ENCODE measurements at places on chromosomes 11 and 22. TPM values are rescaled to one million over a fixed set of nuclear protein-coding genes. Genes with fewer than 3 reads are reported as not detected.

- DNase-seq: no peak
Observed at GRCh38 chr11:32101791-32102190, 10.9 kb downstream of the RCN1 start.

GRCh38 chr11:22244986-22245592 lies 52.2 kb downstream of the ANO5 start:
- DNase-seq: peak; percentile 3

DNA sequence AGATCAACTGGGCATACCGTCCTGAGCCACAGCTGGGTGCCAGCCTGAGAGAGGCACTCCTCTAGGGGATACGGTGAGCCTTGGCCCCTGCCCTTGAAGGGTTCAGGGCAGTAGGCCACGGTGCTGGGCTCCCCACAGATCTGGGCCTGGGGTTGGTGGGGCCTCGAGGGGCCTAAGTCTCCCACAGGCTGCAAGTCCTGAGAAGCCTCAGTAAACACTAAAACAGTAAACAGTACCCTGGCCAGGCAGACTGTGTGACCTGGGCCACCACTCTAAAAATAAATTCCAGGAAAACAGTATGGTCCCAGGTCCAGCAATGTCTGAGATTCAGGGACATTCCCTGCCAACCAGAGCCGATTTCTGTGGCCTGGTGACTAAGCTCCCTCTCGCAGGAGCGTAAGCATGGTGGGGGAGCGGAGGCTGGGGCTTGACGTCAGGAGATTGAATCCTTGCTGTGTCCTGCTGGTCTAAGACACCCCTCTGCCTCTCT lies 2.3 kb upstream of the RHOD start:
- DNase-seq: no peak

- DNase-seq: no peak
Observed at GRCh38 chr11:70429724-70430521, 31.6 kb downstream of the CTTN start.

OLFML1 gene
- polyA plus RNA-seq: 30.7 TPM

OR5D13 gene
- polyA plus RNA-seq: not detected

Data from renal cortex interstitium (tissue), 15 donors.